ENCODE measurements at places on chromosomes 12 and 14. TPM values are rescaled to one million over a fixed set of nuclear protein-coding genes. Genes with fewer than 3 reads are reported as not detected.

DEPDC4 gene
- total RNA-seq, result 0.82 TPM

FBXO33 gene
- total RNA-seq, result 11.9 TPM

OR4K13 gene
- not detected for total RNA-seq

ALG10B gene
- total RNA-seq, result 0.44 TPM

CFAP54 gene
- total RNA-seq, result 2.5 TPM

HSPB8 gene
- total RNA-seq, result 2.7 TPM

ZBTB42 gene
- 2.4 TPM for total RNA-seq

MYF6 gene
- 0.31 TPM for total RNA-seq

RASAL1 gene
- total RNA-seq, result 0.21 TPM

MANSC4 gene
- total RNA-seq, result not detected

LRCOL1 gene
- total RNA-seq, result not detected

LYZ gene
- total RNA-seq, result 3.6 TPM

DNA sequence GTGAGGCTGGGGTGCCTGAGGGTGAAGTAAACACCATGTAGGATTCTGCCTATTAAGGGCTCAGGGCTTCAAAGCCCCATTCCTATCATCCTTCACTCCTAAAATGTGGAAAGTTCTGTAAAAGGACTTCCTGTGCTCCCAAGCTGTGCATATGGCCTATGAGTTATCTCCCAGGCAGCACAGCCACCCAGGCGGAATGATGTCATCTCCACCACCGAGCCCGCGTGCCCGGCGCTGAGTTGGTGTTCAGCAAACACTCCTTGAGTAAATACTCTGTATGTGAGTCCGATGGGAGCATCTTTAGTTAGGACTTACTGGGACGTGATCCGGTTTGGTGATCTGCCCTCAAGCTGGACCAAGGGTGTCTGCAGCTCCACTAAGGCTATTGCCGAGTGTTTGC is 437.3 kb downstream of the MED13L start:
- no peak for DNase-seq

DNA sequence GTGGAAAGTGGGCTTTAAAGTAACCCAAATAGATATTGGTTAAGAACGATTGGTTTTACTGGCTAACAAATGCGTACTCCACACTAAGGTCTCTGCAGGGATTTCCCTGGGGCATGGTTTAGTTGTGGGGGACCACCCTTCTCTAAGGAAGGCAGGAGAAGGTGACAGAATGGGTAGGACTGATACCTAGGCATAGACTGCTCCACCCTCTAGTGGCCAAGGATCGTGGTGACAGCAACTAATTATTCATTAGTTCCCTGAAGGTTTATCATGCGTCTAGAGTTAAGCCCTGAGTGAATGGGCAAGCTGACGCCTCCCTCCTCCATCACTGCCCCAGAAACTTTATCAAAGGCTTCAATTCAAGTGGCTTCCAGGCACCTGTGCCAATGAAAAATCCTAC is 9.1 kb downstream of the FAM181A start:
- DNase-seq, result no peak

DNA sequence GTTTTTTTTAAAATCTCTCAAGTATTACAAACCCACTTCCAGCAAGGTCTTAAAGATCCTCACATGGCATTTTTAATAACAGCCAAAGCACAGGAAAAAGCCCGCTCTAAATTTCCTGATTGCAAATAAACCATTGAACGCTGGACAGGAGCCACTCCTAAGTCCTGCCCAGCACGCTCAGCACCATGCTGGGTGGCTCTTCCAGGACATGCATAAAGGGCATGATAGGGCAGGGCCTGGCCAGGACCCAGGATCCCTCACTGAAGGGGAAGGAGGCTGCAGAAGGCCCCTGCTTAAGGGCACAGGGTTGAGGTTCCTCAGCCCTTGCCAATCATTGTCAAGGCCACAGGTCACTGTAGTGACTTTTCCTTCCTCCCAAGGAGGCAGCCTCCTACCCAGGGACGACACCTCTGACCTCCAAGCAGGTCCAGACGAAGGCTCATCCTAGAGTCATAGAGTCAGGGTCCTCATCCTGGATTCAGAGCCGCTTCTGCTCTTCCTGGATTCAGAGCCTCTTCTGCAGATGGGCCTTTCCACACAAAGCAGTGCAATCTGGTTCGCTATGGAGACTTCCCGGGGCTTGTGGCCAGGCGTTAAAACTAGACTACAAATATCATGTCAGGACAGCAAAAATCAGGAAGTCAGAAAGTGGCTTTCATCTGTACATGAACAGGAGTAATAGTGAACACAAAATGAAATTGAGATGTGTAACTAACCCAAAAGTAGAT is 123.8 kb downstream of the GCH1 start:
- no peak for DNase-seq

DNA sequence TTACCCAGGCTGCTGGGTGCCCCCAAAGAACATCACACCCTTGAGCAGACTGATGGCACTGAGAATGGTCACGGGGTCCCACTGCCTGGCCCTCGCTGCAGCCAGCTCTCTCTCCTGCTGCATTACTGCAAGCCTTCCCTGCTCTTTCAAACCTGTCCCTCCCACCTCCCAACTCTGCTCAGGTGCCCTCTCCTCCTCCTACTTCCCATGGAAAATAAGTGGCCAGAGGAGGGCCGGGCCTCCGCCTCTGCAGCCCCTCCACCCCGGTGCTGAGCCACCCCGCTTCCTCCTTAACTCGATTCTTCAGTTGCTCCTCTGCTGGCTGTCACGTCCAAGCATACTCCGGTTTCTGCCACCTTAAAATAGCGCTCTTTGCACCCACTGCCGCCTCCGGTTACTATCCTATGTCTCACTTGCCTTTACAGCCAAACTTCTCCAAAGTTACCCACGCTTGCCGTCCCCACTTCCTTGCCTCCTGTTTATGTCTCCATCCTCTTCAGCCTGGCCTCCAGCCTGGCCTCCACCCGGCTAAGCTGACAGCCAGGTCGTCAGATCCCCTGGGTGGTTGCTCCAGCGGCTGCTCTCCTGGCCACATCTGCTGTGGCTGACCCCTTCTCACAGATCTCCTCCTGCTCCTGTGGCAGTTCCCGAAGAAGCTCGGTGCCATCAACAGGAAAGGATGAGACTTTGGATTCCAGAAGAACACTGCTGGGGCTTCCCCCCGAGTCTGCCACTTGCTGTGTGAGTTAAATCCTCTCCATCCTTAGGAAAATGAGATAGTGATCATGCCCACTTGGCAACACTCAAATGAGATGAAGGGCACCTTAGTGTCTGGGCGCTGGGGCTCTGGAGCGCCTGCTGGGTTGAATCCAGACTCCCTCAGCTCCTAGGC is 7.7 kb downstream of the SMIM41 start:
- DNase-seq, result no peak

GRCh38 chr12:49428793-49429192 is 61.5 kb downstream of the SPATS2 start:
- no peak for DNase-seq

DNA sequence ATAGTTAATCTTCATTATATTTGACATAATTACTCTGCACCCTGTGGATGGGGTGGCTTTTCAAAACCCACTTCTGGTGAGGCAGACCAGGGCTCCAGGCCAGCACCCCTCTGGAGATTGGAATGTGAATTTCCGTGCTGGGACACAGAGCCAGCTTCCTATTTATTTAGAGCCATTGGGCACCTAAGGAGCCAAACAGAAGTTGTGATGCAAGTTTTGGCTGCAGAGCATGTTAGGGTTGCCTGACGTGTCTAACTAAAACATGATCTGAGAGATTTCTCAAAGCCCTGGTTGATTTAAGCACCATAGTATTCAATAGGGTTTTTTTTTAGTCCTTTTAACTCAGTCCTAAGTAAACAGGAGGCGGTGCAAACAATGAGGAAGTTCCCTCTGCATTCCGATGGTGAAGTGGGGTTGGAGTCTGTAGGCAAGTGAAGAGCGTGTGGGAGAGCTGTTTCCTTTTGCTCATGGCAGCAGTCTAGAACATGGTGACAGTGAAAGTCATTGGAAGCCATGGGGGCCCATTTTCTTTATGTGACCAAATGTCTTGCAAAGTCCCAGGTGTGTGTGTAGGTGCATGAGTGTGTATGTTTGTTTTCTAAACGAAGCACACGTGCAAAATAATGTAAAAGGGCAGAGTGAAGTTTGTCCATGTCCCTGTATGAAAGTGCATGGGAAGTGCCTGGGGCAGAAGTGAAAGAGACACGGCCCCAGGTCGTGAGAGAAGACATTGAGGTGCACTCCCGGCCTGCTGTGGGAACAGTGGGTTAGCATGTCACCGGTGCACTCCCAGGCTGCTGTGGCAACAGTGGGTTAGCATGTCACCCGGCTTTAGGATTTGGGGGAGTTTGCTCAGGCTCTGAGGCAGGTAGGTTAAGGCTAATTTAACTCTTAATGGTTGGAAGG is 117.7 kb downstream of the PRKCH start:
- DNase-seq, result peak; percentile 31

- no peak for DNase-seq
Observed at GRCh38 chr14:34693228-34693939, 21.0 kb downstream of the CFL2 start.

GRCh38 chr14:21278632-21279031 is 1.3 kb upstream of the RPGRIP1 start:
- no peak for DNase-seq

- peak; percentile 24 for DNase-seq
Observed at GRCh38 chr14:90556012-90556477, 159.2 kb downstream of the CALM1 start.

GRCh38 chr12:93994721-93995120 is 153.7 kb upstream of the PLXNC1 start:
- DNase-seq, result no peak

GRCh38 chr12:69428351-69429073 is 41.7 kb upstream of the FRS2 start:
- no peak for DNase-seq

DNA sequence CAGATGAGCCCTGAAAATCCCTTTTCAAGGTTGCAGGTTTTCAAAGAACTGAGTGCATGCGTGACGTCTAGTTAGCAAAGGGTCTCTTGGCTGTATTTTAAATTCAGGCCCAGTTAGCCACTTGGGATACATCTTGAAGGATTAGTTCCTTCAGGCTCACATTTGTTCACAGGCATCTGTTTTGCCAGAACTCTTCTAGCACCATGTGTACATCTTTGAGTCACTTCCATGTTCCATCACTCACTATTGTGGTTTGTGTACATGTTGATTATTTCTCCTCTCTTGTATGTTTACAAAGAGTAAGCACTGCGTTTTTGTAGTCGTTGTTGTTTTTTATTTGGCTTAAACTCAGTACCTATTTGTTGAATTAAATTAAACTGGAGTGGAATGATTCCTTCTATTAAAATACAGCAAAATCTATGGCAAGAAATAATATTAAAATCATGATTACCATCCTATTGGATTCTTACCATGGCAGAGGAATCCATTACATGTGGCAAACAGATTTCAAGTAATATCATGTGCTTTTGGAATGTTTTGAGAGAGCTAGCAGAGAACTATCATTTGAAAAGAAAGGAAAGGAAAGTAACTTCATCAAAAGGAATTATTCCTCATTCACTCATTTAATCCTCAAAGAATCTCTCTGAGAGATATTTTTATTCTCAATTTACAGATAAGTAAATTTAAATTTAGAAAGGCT is 438.9 kb upstream of the FAR2 start:
- DNase-seq, result no peak

- no peak for DNase-seq
Observed at GRCh38 chr12:66140731-66141130, 10.2 kb upstream of the LLPH start.

DNA sequence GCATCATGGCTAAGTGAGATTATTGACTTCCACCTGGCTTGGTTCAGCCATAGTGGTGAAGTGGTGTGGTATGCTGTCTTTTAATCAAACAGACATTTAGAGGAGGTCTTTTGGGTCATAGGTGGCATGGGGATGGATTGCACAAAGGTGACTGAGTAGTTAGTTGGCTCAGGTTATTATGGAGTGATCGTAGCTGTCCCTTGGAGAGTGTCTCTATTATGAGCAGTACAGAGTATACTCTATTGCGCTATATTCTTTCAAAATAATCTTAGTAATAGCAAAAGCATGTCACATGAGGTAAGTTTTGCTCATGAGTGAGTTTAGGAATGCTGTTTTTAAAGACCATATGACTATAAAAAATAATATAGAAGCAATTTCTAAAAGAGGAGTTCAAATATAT is 60.4 kb downstream of the RASSF8 start:
- no peak for DNase-seq

DNA sequence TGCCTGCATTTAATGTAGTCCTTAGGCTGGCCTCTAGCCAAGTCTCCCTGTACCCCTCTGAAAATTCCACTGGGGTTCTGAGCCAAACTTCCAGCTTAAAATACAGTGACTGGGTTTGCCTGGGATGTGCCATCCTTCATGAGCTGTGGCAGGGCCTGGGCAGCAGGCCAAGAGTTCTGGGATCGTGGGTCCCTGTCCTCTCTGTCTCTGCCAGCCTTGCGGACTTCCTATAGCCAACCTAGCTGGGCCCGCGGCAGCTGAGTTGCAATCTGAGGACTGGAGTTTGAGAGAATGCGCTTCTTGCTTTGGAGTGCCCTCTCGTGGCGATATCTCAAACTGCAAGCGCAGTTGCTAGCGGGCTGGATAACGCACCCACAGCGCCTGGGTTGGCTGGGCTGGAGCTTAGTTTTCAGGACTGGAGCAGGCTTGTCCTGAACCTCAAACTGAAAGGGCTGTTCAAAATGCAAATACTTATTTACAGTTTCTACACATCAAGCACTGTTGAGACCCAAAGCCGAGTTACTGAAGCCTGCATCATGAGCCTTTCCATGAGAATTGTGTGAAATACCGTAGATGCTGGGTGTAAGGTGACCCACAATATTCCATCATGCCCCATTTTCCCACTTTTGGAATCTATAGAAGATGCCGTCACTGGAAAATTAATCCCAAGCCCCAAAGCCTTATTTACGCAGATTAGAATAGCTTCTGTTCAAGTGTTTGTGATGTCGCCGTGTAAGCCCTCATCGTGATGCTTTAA is 7.3 kb upstream of the IFI27L2 start:
- DNase-seq, result peak; percentile 88

DNA sequence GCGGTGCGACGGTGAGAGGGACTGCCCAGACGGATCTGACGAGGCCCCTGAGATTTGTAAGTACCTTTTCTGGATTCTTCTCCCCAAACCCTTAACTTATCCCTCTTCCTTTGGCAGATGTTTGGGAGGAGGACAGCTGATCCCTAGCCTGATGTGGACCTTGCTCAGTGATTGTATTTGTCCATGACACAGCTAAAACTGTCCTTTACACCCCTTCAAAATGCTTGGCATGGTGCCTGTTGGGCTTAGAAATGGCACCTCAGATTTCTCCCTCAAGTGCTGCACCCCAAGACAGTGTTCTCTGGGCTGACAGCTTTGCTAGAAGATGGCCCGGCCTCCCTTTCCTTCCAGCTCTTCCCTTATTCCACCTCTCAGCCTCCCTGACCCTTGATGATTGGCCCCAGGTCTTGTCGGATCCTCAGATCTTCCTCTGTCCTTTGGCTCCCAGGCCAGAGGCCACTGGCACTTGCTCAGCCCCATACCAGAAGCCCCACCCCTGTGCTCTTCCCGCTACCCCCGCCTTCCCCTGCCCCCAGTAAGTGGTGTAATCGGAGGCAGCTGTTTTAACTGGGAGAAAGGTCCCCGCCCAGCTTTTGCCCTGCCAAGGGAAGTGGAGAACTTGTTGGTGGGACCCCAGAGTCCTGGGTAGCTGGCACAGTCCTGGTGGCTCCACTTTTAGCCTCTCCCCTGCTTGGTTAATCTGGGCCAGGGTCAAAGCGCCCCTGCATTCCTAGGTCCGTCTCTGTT is 8.7 kb downstream of the LRP1-AS start:
- no peak for DNase-seq

GRCh38 chr14:100091386-100091785 is 26.2 kb downstream of the EVL start:
- DNase-seq, result no peak

GRCh38 chr14:95328729-95329503 is 9.2 kb upstream of the CLMN start:
- DNase-seq, result no peak
